ENCODE measurements at places on chromosomes 4 and X.

DNA sequence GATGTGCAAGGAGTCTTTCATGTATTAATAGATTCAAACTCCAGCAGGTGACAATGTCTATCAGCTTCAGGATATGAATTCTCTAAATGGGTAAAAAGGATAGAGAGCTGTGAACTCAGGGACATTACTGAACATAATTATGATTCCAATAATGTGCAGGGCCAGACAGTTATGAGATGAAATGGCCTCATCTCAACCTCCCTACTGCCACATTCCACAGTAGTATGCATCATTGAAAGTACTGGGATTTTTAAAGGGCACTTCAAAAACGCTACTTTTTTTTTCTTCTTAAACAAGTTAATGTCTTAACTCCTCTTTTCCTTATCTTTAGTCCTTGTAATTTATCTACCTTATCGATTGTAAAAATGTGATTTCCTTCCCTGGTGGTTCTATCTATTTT lies 202.0 kb downstream of the APBB2 start:
- DNase-seq: no peak

DNA sequence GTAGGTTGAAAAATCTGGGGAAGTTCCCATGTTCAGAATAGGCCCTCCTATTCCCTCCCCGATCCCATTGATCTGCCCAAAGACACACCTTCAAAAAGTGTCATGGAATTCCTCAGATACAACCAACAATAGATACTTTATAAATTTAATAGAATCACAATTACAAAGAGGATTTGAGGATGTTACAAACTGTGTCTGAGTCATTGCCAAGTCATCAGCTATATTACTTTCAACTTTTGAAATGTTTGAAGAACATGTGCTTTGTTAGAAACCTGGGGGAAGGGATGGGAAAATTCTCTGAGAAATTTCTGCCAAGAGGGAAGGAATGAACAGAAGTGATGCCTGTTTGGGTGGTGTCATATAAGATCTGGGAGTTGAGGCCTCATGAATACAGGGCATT lies 46.7 kb downstream of the KCNIP4 start:
- DNase-seq: no peak

GRCh38 chrX:72037601-72038000 lies 94.1 kb downstream of the RTL5 start:
- no peak for DNase-seq

DNA sequence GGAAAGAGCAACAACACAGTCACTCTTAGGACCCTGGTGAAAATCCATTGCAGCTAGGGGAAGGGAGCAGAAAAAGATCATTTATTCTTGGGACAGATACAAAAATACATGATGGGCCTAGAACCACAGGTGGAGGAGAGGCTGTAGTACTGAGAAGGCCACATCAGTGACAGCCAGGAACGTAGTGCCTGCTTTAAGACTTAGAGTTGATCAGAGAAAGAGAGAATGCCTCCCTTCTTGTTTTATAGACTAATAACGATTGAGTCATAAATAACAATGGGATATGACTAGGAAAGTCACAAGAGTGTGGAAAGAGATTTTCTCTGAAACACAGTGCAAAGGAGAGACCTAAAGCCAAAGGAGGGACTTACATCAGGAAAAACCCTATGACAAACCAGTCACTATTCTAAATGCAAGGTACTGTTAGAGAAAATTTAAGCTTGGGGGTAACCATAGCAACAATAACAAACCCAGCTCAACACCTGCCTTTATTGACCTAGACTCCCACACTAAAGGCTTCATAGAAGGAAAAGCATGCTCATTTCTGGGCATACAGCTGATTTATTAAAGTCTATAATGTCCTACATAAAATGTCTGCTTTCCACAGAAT lies 1015.0 kb upstream of the GRID2 start:
- DNase-seq: no peak

- no peak for DNase-seq
Measured at GRCh38 chr4:149084144-149084543, 641.9 kb upstream of the NR3C2 start.

- DNase-seq: no peak
Measured at GRCh38 chr4:173398220-173398619, 696 bp downstream of the SCRG1 start.

- no peak for DNase-seq
Measured at GRCh38 chrX:119489212-119490074, 21.2 kb downstream of the SLC25A5 start.

- peak; percentile 14 for DNase-seq
Measured at GRCh38 chr4:123397144-123398065, 810 bp downstream of the SPRY1 start.

- no peak for DNase-seq
Measured at GRCh38 chr4:1378559-1379231, 27.5 kb downstream of the NKX1-1 start.

DNA sequence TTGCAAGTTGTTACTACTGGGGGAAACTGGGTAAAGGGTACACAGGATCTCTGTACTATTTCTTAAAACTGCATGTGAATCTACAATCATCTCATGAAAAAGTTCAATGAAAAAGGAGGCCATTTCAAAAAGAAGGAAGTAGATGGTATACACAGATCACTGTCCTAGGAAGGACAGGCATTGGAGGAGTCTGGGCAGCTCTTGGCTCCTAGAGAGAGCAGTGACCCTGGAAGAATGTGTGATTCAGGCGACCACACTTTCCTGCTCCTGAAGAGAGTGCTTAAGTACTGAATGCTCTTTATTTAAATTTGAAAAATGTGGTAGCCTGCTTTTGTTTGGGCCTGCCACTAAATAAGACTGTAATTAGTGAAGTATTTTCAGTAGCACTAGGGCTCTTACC lies 318.1 kb upstream of the CASK start:
- DNase-seq: no peak

DNA sequence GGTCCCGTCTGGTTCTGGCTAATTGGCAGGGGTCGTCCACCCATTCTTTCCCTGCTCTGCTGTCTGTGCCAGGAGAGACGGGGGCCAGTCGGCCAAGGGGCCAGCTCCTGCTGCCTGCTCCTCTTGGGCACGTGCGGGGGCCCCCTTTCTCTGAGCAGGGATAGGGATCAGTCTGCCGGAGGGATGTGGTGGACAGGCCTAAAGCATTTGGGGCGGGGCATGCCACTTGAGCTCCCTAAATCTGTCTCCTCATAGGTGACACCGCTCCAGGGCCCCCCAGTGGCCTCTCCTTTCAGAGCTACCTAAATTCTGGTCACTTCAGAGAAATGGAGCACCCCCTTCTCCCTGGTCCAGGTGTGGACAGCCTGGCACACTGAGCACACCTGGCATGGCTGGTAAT lies 4.2 kb upstream of the MSANTD1 start:
- DNase-seq: no peak

DNA sequence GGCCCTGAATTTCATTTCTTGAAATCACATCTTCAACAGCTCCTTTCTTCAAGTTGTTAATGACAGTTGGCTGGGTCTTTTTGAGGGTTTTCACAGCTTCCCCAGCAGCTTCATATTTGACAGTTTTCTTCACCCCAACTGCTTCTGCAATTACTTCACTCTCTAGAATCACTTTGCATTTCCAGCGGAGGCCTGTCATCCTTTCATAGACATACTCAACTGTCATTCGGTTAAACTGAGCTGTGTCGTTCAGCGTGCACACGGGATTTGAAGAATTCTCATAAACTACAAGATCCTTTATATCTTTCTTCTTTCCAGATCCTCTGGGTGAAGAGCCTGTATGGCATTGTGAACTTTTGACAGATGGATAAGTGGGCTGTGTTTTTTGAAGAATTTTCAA lies 15.4 kb downstream of the UBE2A start:
- no peak for DNase-seq

GRCh38 chr4:163042306-163042705 lies 124.4 kb downstream of the NAF1 start:
- no peak for DNase-seq

DNA sequence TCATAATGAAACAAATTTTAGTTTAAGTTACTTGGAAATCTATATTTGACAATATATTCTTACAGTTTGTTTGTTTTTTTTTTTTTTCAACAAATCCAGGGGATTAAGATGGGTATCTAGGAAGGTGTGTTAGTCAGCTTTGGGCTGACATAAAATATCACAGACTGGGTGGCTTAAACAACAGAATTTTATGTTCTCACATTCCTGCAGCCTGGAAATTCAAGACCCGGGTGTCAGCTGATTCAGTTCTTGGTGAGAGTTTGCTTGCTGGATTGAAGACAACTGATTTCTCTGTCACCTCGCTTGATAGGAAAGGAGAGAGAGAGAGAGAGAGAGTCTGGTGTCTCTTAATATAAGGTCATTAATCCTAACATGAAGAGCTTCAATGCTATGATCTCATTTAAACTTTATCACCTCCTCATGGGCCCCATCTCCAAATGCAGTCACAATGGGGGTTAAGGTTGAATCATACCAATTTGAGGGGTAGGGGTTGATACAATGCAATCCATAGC lies 465.2 kb downstream of the CENPC start:
- no peak for DNase-seq

GRCh38 chr4:8777320-8778196 lies 94.1 kb downstream of the HMX1 start:
- no peak for DNase-seq

DNA sequence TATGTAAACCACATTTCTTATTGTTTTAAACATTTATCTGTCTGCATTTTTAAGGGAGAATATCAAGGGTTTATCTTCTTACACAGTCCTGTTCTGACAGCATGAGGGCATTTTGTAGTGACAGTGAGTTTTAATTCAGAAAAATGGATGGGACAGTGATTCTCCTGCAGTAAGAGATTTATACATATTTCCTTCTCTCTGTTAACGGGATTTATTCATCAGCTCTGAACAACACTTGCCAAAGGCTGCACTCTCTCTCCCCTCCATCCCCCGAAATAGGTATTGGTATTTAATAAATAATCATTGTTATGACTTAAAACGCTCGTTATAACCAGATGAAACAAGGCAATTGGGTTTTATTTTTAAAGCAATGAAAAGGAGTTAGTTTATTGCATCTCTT lies 410.9 kb downstream of the STIM2 start:
- no peak for DNase-seq

DNA sequence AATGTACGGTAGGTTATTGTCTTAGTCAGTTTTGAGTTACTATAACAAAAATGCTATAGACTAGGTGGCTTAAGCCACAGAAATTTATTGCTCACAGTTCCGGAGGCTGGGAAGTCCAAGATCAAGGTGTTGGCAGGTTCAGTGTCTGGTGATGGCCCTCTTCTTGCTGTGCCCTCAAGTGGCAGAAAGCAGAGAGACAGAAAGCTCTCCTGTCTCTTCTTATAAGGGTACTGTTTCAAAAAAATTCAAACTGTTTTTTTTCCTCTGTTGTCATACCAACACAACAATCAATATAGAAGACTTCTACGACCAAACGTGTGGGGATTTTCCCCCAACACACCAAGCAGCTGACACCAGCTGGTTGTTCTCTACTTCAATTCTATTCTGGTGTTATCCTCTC lies 53.4 kb downstream of the ADGRG4 start:
- no peak for DNase-seq

- peak; percentile 64 for DNase-seq
Measured at GRCh38 chr4:185005219-185005819, 13.0 kb upstream of the HELT start.

DNA sequence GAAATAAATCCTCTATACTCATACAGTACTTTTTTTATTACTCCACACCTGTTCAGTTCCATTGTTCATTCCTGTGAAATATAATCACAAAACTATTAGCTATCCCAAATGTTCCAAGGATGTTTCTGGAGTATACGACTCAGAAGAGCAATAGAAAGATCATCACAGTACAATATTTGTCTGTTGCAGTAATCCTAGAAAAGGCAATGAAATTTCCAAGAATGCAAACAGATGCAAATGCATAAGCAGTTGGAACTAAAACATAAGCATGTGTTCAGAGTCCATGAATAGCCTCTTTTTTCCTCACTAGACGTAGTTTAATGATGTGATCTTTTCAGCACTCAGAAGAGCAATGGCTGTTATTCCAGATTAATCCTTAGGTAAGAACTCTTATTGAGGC lies 55.2 kb downstream of the RTL3 start:
- no peak for DNase-seq

- peak; percentile 67 for DNase-seq
Measured at GRCh38 chr4:110196871-110197528, 1.4 kb downstream of the ELOVL6 start.

GRCh38 chr4:140344101-140344500 lies 29.3 kb upstream of the SCOC start:
- no peak for DNase-seq

DNA sequence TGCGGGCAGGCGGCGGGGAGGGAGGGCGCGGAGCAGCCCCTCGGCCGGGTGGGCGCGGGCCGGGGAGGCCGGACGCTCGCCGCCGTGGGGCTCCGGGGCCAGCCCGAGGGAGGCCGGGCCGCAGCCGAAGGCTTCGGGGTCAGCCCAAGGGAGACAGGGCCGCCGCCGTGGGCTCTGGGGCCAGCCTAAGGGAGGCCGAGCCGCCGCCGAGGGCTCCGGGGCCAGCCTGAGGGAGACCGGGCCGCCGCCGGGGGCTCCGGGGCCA lies 251 bp downstream of the KIAA0232 start:
- DNase-seq: no peak

- DNase-seq: no peak
Measured at GRCh38 chrX:275967-276580, 5.1 kb upstream of the PLCXD1 start.

DNA sequence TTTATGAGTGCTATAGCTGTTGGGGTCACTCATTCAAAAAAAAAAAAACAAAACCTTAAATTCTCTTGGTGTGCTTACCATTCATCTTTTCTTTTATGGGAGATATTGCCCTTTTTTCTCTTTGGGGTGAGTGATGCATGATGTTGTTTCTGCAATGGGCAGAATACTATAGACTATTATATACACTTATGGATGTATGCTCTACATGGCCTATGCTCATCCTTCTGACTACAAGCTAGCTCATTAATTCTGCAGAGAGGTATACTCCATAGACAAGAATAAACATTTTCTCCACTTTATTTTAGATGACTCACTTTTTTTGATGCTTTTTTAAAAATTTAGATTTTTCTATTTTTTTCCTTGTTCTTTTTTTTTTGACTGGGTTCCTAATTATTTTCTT lies 160.3 kb upstream of the ANK2 start:
- DNase-seq: no peak

DNA sequence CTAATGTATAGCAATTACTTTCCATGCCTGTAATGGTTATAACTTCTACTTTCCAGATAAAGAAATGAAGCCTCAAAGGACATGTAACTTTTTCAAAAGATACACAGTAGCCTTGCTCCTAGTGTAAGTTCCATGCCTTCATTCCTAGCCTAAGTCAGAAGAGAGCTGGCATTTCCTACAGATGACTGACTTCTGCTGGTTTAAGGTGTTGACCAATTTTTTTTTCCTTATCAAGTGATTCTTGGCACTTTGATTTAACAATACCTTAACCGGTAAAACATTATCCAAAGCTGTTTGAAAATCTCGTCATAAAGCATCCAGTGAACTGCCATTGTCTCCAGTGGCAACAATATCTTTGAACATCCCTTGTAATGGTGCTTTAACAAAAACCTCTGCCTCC lies 145.1 kb upstream of the VCX3A start:
- DNase-seq: no peak

GRCh38 chr4:112523008-112523721 lies 7.2 kb upstream of the NEUROG2 start:
- DNase-seq: no peak

- no peak for DNase-seq
Measured at GRCh38 chrX:151985955-151986354, 11.5 kb upstream of the GABRE start.
